Effector memory CD4-positive, alpha-beta T cell (primary cell): ENCODE measurements at places on chromosomes 2 and 18.

DNA sequence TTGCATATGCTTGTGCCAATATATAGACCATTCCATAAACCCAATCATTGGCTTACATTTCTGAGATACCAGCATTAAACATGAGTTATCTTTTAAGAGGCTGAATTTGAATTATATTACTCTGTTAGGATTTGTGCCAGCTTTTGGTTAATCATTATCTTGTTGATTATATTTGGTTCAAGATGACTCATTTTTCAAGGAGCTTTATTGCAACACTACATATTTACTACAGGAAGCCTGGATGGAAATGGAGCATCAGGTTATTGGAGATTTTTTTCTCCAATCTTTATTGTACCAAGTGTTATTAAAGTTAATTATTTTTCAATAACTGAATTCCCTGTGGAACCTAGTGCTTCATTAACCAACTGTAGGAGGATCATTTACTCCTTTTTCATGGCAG is 26.4 kb downstream of the EML4 start:
- no peak for DNase-seq

DNA sequence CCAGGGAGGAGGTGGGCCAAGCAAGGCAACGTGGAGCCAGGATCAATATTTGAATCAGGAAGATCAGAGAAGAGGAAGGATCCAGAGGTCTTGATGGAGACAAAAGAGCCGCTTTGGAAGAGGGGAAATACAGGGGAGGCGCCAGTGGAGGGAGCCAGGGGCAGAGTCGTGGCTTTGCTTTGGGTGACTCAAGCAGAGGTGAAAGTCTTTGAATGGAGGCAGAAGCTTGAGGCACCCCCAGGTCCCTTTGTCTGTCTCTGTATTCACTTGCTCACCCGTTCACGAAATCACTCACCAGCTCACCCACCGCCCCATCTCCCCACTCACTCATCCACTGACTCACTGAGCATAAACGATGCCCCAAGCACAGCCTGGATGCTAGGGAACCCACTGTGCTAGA is 134.1 kb downstream of the ACOXL start:
- DNase-seq = no peak

DNA sequence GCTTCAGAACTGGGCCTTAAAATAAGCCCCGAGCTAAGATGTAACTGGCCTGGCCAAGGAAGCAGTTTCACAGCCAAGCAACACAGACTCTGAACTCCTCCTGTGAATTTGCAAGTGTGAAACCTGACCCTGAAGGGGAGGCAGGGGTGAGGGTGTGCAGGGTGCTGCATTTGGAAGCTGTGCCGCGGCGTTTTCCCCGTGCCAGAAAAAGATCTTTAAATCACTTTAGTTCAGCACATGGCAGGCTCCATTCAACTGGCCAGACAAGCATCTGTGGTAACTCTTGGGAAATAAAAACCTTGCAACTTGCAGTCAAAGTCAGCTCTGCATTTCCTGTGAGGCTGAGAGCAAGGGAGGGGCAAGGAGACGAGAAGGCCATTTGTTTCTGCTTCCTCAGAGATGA is 209.3 kb upstream of the SOX11 start:
- no peak for DNase-seq

GRCh38 chr2:101278925-101279324 is 26.2 kb downstream of the CNOT11 start:
- no peak for DNase-seq

DNA sequence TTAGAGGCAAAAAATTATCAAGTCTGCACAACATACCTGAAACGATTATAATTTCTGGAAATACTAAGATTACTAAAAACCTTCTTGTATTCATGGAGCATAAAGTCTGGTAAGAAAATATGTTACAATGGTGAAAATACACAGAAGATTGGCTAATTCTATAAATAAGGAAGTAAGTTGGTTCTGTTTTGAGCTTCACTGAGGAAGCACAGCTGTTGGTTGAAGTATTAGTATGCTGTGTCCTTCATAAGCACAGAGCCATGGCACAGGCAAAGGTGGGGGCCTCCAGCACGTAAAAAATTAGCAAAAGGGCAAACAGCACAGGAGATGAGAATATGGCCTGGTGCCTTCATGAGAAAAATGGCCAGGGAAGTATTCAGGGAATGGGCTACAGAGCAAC is 40.4 kb upstream of the ANKRD62 start:
- DNase-seq = no peak

GRCh38 chr18:44889111-44889510 is 208.4 kb downstream of the SETBP1 start:
- no peak for DNase-seq

GRCh38 chr2:150165988-150166312 is 321.5 kb downstream of the RND3 start:
- no peak for DNase-seq

- no peak for DNase-seq
Observed at GRCh38 chr2:7427293-7428060, 510.3 kb downstream of the RNF144A start.

DNA sequence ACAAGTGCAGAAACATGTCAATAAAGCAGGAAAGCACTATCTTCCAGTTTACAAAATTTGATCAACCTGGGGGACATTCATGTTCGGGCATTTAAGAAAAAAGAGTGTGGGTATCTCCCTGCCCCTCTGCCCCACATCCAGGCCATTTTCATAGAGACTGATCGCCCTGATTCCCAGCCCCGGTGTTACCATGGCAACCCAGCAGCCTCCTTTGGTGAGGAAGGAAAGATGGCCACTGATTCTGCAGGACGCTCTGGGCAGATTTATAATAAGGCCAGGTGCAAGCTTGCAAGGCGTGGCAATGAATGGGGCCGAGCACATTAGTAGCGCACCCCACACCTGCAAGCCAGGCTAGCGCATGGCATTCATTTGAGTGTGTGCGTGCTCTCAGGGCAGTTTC is 36.7 kb upstream of the ARL4C start:
- DNase-seq = no peak

DNA sequence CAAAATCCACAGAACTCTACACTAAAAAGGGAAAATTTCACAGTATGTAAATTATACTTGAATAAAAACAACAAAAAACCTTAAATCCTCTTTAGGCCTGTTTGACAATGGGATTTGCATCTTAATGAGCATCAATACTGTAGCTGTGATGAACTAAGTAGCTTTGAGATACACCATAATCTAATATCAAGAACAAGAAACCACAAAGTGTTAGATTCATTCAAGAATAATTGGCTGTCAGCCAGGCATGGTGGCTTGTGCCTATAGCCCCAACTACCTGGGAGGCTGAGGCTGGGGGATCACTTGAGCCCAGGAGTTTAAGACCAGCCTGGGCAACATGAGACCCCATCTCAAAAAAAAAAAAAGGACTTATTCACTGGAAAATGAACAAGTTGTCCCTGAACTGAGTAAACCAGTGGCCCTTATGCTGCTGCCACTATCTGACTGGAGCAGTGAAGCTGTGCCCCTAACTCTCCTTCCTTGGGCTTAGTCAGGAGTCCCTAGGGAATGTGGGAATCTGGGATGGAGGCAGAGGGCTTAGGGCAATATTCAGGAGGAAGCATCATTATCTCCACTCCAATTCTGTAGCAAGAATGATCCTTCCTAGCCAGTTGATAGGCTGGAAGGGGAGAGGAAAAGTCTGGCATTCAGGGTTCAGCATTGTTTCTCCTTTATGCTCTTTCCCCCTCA is 88.5 kb downstream of the PRKCE start:
- DNase-seq = no peak

GRCh38 chr18:3402982-3403451 is 47.0 kb upstream of the TGIF1 start:
- no peak for DNase-seq

DNA sequence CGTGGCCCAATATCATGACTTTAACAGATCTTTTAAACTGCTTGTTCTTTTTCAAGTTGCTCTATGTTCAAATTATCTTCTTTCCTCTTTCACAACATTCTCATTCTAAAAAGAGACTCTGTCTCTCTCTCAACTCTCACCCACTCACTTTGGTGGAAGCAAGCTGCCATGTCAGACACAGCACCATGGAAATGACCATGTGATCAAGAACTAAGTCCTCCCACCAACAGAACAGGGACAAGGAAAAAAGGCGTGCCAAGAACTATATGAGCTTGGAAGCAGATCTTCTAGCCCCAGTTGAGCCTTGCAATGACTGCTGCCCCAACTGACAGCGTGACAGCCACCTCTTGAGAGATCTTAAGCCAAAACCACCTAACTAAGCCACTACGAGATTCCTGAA is 23.9 kb downstream of the BAZ2B start:
- DNase-seq = no peak

GRCh38 chr18:31685097-31686082 is 1.0 kb upstream of the B4GALT6 start:
- DNase-seq = peak; percentile 12

GRCh38 chr18:78213361-78213994 is 766.1 kb upstream of the SALL3 start:
- DNase-seq = no peak

DNA sequence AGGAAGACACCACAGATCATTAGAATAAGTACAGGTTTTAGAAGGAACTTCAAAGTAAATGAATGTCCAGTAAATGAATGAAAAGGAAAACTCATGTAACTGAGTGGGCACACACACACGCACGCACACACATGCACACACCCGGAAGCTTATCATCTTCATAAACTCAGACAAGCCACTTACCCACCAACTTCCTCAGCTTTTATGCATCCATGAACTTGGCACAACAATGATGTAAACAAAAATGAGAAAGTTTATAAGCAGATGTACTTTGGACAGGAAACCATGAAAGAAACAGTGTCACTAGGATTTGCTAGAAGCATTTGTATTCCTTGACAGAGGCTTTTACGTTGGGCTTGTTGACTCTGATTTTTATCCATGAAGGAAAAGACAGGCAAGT is 23.2 kb downstream of the RNF152 start:
- no peak for DNase-seq

GRCh38 chr2:174692256-174692919 is 71.9 kb downstream of the CHRNA1 start:
- no peak for DNase-seq

DNA sequence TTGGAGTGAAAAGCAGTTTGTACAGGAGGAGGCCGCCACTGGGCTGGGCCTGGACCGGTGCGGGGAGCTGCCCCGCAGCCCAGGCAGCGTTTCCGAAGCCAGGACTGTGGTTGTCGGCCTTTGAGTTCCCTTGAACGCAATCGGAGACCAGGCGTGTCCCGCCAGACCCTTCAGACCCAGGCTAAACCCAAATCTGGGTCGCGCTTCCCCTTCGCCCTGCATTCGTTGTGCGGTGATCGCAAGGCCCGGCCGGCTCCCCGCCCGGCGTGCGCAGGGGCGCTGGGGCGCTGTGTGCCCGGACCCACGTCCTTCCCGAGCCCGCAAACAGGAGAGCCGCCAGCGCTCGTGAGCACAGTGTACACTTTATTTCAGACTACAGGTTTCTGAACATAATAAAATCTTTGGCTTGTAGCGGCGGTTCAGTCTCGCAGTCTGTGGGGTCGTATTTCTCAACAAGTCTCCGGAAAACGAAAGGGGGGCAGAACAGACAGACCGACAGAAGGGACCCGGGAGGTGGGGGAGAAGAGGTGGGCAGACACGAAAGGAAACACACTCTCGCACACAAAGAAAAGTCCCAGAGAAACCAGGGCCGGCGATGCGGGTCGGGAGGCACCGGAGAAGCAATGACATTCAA is 5.5 kb downstream of the EN1 start:
- no peak for DNase-seq

GRCh38 chr2:149877074-149877473 is 289.5 kb upstream of the MMADHC start:
- no peak for DNase-seq

DNA sequence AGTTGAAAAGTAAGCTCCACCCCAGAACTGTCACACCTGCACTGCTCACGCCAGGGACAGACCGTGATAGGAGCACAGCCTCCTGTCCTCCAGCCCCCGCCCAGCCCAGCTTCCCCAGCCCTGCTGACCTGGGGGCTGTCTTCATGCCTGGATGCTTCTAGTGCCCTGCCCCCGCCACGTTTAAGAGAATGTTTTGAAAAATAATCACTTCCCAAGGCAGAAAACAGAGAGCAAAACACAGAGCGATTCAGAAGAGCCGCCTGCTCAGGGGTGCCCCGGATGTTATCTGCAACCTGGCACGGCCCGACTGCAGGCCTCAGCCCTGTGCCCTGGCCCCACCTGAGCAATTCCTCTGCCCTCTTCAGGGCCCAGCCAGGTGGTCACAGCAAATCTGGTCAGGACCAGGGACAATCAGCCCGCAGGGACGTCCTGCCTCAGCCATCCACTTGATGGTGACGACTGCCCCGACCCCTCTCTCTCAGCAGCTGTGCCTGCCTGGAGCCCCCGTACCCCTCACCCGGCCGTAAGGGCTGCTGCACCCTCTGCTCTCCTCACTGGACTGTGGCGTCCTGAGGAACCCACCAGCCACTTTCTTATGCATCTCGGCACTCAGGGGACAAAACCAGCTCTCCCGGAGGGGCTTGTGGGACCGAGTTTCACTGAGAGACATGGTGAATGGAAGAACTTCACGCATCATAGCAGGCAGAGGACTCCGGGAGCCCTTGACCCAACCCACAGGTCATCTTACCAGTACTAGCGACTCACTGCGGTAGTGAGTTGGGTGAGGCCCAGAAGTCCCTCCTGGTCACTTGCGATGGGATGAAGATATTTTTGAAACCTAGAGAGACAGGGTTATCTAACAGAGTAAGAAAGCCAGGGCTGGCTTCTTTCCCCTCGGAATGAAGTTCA is 30.2 kb downstream of the ADI1 start:
- DNase-seq = no peak

GRCh38 chr2:8514796-8515758 is 166.8 kb upstream of the ID2 start:
- DNase-seq = peak; percentile 57

DNA sequence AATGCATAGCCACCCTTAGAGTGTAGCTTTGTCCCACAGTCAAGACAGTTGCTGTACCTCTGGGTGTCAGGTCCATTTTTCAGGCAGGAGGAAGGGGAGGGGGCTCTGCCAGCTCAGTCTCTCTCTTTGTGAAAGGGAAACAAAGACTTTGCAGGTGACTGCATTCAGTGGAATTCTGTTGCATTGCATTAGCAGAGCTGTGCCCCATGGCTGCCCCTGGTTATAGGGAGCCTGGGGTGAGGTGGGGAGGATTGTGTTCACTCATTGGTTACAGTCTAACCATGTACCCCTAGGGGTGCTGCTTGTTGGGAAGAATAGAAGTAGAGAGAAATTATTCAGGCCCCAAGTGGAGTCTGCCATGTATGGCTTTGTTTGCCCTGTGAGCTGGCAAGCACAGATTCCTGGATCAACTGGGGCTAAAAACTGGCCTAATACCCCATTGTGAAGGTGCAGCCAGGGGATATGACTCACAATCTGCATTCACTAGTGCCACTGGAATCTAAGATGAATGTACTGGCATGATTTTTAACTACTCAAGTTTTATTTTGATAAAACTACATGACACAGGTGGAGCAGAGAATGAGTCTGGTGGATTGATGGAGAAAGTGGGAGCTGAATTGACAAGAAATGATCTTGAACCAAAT is 118.4 kb downstream of the SH3BP4 start:
- DNase-seq = no peak

GRCh38 chr18:59718464-59719157 is 21.4 kb upstream of the CCBE1 start:
- no peak for DNase-seq

DNA sequence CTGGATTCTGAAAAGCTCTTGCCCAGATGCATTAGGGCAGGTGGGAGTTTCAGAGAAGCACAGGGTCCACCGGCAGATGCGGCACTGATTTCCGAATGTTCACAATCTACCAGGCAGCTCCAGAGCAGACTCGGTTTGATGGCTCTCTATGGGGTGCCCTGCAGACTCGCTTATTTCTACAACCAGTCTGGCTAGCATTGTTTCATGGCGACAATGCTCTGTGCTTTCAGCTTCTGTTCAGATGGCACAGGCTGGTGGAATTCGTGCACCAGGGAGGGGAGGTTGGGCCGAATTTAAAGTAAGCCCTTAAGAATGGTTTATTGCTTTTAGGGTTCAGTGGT is 9.9 kb downstream of the MYT1L start:
- DNase-seq = no peak

GRCh38 chr2:236273126-236273525 is 8.9 kb upstream of the ASB18 start:
- no peak for DNase-seq
